ENCODE measurements at places on chromosomes 5 and 9.
A peak's percentile ranks its signal among the peaks of the same experiment; 100 is the strongest.

DNA sequence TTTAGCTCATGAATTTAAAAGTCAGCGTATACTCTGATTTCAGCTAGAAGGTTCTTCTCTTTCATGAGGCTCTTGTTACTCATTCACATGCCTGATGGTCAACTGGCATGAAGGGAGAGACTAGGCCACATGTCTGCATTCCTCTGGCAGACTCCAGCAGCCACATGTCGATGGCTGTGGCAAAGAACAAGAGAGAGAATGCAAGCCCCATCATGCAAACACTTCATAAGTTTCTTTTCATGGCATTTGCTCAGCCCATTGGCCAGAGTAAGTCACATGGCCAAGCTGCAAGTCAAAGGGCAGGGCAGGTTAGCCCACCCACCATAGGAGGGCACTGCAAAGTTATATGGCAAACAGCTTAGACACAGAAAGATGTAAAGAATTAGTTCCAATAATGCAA, 5.4 kb downstream of the KCNV2 start:
- DNase-seq: no peak

GRCh38 chr5:170297589-170298462, at the start of gene LCP2:
Gene LCP2, minus strand, starts transcription at chr5:170297777. Its CDS starts 166 bp downstream, at chr5:170297611.
- DNase-seq: no peak

- DNase-seq: no peak
These were observed 165.7 kb upstream of the SMC2 start for GRCh38 chr9:103928442-103928841.

- DNase-seq: no peak
These were observed 347.6 kb downstream of the EBF1 start for GRCh38 chr5:158751961-158752655.

DNA sequence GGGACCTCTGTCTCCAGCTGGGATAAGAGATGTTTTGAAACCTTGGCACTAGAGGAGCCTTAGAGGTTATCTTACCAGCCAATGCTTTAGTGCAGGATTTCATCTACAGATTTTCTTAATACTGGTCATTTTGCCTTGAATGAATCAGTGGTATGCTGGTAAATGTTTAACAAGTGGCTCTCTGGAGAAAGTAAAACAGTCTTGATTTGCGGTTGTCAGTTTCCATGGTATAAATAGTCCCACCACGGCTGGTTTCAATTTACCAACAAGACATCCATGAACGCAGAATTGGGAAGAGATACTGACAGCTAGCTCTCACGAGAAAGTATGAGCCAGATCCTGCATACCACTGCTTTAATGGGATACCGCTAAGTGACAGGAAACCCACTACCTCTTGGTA, 56.7 kb upstream of the CXCL14 start:
- DNase-seq: no peak

- no peak for DNase-seq
These were observed 7.8 kb downstream of the HSPA4 start for GRCh38 chr5:133059621-133060020.

DNA sequence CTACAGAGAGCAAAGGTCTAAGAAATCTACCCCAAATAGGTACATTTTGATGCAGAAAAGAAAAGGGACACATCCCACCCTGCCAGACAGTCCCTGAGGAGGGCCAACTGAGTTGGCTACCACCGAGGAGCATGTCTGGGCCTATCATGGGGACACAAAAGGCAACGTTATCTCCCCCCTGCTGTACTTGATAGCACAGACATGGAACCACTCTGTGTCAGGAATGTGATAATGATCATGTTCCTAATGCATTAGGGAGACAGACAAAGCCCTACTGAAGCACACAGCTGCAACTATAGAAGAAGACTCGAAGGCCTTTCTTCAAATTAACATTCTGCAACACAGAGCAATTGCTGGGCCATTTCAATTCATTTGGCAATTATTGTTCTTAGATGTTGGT, 84.5 kb downstream of the ENC1 start:
- no peak for DNase-seq

- no peak for DNase-seq
These were observed 952 bp upstream of the AMACR start for GRCh38 chr5:34008802-34009201.

DNA sequence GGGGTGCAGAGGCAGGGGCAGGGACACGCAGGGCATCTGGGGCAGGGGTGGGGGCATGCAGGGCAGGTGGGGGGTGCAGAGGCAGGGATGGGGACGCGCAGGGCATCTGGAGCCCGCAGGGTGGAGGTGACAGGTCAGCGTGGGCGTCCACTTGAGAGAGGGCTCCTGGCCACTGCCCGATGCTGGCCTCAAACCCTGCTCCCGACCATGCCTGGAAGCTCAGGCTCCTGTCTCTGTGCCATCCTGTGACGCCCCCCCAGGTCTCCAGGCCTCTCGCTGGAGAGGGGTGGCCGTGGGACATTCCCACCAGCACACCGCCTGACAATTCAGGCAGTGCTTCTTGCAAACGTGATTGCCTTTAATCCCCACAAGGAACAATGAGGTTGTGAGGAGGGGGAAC, 33.0 kb downstream of the ZDHHC11B start:
- DNase-seq: no peak

DNA sequence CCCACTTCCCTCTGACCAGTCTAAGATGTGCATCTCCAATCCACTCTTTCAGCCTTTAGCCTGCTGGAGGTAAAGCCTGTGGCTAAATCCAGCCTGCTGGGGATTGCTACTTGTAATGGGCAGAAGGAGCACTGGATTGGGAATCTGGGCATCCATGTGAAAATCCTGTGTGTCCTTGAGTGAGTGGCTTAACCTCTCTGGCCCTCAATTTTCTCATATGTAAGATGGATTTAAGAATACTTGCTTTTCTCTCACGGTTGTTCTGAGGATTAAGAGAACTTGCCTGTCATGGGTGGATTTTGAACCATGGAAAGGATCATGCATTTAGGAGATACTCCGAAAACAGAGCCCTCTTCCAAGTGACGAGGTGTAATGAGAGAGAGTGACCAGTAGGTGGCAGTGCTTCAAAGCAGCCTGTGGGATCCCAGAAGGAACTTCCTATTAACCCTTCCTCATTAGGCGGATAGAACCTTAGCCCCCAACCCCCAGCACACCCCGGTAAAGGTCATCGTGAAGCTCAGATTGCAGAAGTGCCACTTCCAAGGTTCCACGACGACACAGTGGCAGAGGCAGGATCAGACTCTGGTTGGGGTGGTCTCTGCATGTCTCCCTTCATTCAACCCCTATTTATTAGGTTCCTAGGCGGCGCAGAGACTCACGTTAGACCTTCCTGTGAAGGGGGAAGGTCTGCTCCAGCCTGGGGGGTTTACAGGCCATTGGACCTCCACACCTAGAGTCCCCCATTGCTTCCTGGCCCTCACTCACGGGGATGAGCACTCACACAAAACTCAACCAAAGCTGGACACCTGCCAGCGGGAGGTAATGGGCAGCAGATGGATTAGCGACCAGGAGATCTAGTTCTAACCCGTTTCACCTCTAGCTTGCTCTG, 68.7 kb upstream of the ZNF618 start:
- DNase-seq: peak; percentile 58

- no peak for DNase-seq
These were observed 64.6 kb upstream of the RASGRF2 start for GRCh38 chr5:80895523-80895922.

DNA sequence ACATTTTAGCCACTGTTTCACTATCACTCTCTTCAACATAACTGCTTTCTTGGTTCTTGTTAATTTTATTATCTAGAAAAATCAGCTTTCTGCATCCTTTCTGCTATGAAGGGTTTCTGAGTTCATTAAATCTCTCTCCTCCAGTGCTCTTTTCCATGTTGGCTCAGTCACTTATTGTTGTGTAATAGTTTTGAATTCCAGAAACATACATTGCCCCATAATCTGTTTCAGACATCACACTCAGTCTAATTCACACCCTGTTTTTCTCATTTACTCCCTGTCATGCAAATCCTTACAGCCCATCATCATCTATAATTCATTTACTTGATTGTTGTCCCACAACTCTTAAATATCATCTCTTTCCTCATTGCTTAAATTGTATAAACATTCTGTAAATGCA, 176.1 kb upstream of the CDH12 start:
- DNase-seq: no peak

- no peak for DNase-seq
These were observed 58.4 kb downstream of the DAPK1 start for GRCh38 chr9:87556039-87556438.

DNA sequence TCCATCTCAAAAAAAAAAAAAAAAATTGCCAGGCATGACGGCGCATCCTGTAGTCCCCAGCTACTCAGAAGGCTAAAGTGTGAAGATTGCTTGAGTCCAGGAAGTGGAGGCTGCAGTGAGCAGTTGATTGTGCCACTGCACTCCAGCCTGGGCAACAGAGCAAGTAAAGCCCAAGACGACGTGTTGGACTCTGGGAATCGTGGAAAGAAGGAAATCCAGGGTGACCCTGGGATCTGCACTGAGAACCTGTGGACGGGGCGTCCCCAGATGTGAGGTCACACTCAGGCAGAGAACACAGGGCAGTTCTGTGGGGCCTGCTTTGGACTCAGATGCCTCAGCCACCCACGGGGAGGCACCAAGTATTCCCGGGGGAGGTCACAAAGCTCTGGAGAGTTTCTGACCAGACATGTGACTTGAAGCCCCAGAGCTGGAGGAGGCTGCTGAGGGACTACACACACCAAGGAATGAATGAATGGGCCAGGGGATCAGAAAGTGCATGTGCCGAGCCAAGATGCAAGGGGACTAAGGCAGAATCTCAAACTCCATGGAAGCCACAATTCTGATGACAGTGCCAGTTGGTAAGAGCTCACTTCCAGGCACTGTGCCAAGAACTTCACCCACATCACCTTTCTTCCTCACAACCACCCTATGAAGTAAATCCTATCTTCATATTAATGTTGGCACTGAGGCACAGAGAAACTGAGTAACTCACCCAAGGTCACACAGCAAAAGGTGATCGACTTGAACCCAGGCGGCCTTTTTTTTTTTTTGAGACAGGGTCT, 12.9 kb downstream of the DYNC2I2 start:
- peak; percentile 12 for DNase-seq

- DNase-seq: no peak
These were observed 1.4 kb downstream of the GPX3 start for GRCh38 chr5:151021746-151022145.

DNA sequence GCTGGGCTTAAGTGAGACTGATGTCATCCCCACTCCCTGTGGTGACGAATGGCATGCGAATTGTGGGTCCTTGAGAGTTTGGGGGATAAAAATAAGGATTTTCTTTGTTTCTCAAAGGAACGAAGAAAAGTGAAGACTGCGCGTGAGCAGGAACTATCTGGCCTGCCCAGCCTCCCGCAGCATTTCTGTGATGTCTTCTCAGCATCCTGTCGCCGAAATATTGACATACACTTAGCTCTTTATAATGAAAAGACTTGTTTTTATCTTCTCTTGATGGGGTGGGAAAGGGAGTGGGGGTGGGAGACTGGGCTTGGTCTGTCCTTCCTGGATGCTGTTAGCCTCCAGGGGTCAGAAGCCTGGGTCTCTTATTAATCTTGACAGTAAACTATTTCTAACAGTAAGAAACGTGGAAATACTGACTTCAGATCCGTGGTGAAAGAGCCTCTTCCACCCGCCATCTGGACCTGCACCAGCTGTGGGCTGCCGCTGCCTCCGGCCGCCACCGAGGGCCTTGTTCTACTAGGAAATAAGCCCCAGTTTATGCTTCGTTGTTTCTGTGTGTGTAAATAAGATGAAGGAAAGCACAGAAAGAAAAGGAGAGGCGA, 239.6 kb downstream of the FANCC start:
- no peak for DNase-seq

- DNase-seq: no peak
These were observed 11.1 kb downstream of the BRD9 start for GRCh38 chr5:881551-881935.

- DNase-seq: peak; percentile 99
These were observed 787 bp upstream of the ANKHD1 start for GRCh38 chr5:140400730-140401361.

DNA sequence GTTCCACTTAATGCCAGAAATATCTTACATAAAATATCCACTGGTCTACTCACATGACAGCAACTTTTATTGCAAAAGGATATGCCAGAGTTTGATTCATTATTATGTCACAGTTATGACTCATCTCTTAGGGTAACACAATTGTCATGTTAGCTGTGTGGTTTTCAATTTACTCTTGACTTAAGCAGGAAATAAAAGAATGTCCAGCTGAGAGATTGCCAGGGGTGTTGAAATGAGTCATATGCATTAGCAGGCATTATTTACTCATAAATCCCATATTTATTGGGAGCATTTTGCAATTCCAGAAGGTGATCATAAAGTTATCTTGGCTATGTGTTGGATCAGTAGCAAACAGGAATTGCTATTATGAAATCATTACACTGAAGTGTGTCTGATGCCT, 1164.6 kb upstream of the CDH18 start:
- DNase-seq: peak; percentile 73

- no peak for DNase-seq
These were observed 365.9 kb downstream of the ZSWIM6 start for GRCh38 chr5:61697809-61698558.

DNA sequence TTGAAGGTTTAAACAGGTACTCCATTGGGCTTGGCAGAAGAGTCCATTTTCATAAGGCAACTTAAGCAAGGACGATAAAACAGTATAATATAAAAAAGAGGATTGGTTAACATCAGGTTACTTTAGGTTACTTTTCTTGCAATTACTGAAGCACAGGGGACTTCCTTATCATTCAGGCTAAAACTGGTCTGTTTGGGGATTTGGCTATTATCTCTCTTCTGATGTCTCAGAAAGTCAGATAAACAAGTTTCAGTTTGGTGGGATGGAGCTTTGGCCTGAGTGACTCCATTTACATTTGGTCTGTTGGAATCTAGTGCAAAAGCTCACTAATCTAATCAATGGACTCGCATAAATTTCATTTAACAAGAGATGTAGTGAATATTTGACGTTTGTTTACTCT, 8.0 kb downstream of the GAPT start:
- no peak for DNase-seq

DNA sequence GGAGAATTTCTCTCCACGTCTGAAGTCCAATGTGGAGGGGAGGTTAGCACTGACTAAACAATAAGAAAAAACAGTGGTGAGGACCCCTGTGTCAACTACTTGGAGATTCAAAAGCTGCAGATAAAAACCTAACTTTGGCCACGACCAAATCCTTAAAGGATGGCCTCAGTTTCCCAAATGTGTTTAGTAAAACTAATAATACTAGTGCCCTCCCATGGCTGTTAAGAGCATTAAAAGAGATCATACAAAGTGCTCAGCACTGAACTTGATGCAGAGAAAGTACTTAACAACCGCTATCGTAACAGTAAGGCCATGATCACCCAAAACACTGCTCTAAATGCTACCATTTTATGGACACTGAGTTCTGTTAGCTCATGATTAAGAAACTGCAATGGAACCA, 288.4 kb downstream of the EBF1 start:
- DNase-seq: no peak

DNA sequence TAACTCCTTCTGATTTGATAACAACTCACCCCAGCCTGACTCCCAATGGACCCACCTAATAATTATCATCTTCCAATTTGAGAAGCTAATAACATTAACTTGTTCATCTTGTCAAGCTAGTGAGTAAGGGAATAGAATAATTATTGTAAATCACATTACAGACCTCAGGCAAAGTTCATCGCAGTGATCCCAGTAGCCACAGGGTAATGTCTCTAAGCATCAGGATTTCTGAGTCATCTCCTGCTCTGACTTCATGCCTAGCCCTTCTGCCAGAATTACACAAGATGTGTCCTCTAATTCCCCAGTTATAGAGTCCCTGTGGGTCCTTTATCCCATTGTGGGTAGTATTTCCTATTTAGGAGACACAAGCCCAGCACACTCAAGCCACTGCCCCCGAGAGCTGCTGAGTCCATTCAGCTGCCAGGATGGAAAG, 365.7 kb downstream of the DEPDC1B start:
- DNase-seq: no peak

Measured in LoVo (cell line).